ENCODE measurements at places on chromosomes 11 and 22.

- no peak for DNase-seq
These were observed 1.5 kb downstream of the HBD start for GRCh38 chr11:5232821-5233220.

DNA sequence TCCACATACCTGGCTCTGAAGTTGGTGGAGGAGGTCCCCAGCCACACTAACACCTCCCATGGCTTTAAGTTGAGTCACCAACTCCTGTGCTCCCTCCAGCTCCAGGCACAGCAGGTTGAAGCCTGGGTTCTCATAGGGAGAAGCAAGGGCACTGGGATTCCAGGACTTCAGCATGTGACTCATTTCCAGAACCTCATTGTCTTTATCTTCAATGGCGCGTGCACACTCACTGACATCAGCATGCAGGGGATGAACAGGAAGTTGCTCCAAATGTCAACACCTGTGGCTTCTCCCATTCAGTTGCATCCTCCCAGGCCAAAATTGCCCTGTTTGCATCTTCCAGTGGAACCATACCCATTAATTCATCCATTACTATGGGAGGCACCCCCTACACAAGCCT, 5.8 kb upstream of the UBQLNL start:
- DNase-seq, result no peak

DNA sequence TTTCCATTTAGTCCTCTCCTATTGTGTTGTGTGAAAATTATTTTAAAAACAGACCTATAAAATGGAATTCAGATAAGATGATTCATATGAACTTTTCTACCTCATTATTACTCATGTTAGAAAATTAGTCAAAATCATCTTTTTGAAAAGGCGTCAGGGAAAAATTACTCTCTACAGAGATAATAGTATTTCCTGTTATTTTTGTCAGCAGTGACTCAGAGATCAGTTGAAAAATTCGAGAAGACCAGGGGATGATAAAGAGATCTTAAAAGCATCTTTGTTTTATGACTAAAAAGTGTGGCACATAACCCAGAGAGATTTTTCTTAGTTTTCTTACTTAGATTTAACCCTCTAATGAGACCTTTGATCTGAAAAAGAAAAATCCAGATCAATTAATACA, 157.9 kb upstream of the CARD18 start:
- DNase-seq, result no peak

GRCh38 chr11:95556011-95556341, 233.6 kb downstream of the FAM76B start:
- no peak for DNase-seq

DNA sequence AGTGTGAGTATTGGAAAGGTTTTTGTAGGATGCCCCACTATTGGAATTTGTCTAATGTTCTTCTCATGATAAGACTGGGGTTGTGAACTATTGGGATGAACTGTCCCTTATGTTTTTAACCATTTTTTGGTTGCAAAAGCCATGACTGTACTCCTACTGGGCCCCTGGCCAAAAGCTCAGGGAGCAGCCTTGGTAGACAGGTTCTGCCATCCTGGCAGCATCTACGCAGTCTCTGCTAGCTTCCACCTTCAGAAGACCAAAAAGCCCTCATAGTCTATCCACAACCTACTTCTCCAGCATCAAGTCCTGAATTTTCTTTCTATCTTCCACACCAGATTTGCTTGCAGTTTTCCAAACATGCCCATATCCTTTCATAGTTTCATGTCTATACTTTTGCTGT, 211.8 kb downstream of the TENM4 start:
- no peak for DNase-seq

DNA sequence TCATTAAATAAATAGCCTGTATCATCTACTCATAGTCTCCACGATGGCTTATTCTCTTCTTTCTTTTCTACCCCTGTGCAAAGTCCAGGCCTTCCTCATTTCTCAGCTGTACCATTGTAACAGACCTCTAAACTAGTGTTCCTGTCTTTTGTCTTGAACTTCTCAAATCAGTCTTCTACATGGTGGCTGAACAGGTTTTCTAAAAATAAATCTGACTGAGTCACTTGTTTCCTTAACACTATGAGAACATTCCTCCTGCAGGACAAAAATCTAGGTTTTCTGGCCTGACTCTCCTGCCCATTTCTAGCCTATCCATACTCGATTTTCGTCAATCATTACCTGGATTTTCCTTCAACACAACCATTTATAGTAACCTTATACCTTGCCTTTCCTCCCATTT, 1080.8 kb upstream of the TENM4 start:
- DNase-seq, result no peak

GRCh38 chr11:6197466-6198200, 1.4 kb upstream of the OR52W1 start:
- DNase-seq, result no peak

GRCh38 chr22:29230972-29231875, 25.5 kb downstream of the EMID1 start:
- DNase-seq, result peak; percentile 50

DNA sequence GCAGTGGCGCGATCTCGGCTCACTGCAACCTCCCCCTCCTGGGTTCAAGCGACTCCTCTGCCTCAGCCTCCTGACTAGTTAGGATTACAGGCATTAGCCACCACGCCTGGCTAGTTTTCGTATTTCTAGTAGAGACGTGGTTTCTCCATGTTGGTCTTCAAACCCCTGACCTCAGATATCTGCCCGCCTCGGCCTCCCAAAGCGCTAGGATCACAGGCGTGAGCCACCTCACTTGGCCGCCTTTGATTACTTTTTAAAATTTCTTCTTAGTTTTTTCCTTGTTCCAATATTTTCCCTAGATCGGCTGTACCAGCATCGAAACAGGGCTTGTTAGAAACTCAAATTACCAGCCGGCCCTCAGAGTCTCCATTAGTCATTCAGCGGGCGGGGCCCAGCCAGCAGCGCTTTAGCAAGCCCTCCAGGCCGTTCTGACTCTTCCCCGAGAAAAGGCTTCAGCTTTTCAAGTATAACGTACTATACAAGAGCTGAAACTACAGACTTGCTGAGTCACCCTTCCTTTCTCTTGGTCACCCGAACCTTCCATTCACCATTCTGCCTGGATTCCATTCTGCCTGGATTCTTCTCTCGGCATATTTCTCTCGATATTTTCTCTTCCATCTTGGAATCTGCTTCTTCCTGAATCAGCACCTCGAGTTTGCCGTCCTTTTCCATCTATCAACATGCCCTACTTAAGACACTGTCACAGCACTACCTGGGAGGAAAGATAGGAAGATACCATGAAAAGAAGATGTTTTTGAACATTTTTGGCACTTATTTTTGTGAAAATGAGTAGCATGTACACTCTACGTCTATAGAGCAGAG, 6.7 kb upstream of the CAPRIN1 start:
- DNase-seq, result no peak

DNA sequence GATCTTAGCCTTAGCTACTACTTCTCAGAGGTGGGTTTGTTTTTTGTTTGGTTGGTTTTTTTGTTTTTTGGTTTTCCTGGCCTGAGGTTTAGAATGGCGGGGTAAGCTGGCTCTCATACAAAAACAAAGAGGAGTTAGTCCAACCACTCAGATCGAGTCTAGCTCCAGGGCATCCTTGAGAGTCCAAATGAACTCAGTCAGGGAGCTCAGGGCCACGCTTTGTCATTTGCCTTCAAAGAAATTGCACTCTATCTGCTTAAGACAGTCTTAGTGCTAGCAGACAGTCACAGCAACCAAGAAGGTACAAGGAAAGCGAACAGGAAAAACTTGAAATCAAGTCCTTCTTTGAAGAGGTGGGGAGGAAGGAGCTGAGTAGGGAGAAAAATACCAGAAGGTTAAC, 11.1 kb downstream of the C11orf42 start:
- DNase-seq, result no peak

- DNase-seq, result peak; percentile 30
These were observed 19.1 kb upstream of the RCN1 start for GRCh38 chr11:32071811-32072210.

DNA sequence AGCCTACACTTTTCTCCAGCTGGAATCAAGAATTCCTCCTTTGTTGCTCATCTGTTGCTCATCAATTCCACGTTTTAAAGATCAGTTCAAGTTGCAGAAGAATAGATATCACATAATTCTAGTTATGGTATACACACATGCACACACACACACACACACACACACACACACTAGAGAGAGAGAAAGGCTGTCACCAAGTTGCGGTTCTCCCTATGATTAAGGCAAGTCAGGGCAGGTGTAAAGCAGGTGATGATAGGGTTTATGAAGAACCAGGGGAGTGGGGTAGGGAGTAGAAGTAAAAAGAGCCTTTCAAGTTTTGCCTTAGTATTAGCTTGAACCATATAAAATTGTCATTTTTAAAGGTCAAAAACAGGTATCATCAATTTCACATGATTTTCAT, 31.7 kb upstream of the TMPRSS4 start:
- no peak for DNase-seq

DNA sequence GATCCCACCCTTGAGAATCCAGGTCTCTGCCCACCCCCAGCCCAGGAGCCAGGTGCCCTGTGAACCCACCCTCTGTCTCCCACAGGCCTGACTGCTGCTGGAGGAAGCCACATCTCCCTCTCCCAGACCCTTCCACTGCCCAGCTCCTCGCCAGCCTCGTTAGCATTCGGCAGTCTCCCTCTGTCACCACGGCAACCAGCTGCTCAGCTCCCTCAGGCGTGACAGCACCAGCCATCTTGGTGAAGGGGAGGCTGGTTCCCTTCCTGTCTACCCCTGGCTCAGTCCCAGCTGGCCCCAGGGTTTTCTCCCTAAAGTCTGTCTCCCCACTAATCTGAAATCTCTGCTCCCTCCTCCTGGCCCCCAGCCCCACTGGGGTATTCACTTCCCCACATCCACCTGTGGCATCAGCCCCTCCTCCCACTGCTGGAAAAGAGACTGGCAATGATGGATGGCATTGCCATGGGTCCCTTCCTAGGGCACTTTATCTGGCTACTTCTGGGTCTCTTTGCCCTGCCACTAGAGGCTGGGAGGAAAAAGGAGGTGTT, 28.1 kb downstream of the NRXN2 start:
- DNase-seq, result peak; percentile 72

DNA sequence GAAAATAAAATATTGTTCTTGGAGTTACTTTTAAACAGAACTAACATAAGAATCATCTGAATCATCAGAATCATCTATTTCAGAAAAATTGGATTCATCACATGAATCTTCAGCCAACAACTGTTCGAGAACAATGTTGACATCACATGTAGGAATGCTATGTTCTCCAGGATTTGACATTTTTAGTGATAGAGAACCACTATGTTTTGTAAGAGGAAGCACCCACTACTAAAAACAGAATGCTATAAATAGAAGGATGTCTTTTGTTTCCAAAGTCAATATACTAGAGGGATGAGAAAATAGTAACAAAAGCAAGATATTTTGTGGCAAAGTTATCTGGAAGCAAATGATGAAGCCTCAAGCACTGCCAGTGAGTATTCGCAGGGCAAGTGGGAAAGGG, 263.4 kb upstream of the DDI1 start:
- DNase-seq, result no peak

GRCh38 chr11:126570489-126570888, 215.0 kb downstream of the ST3GAL4 start:
- DNase-seq, result no peak

- no peak for DNase-seq
These were observed 145.9 kb upstream of the PITPNB start for GRCh38 chr22:28064920-28065319.

- DNase-seq, result peak; percentile 77
These were observed 4.0 kb downstream of the FXYD2 start for GRCh38 chr11:117820516-117820915.

DNA sequence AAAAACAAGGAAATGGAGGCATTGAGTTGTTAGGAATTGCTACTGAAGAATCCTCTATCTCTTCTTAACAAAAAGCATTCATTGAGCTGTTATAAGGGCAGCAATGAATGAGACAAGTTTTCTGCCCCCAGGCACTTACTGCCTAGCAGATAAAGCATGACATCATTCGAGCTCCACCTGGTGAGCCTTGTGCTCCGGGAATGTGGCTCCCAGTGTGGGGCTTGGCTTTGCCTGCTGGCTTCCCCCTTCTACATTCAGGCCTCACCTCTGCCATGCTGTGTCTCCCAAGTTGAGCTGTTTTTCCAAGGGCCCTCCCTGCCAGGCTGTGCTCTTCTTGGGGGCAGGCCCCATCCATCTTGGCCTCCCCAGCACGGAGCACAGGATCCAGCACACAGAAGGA, 56.9 kb upstream of the EIF3D start:
- DNase-seq, result peak; percentile 72

Measured in H7 (cell line).